ENCODE measurements at places on chromosomes 6 and 20.
A peak's percentile ranks its signal among the peaks of the same experiment; 100 is the strongest.

GRCh38 chr6:25223490-25223991, 55.6 kb upstream of the CARMIL1 start:
- peak; percentile 56 for DNase-seq

GRCh38 chr6:154440022-154440421, 70.5 kb downstream of the CNKSR3 start:
- DNase-seq = no peak

- DNase-seq = no peak
These were observed 82.0 kb upstream of the ID4 start for GRCh38 chr6:19755181-19755580.

- no peak for DNase-seq
These were observed 100.3 kb downstream of the LIN28B start for GRCh38 chr6:105057160-105057559.

DNA sequence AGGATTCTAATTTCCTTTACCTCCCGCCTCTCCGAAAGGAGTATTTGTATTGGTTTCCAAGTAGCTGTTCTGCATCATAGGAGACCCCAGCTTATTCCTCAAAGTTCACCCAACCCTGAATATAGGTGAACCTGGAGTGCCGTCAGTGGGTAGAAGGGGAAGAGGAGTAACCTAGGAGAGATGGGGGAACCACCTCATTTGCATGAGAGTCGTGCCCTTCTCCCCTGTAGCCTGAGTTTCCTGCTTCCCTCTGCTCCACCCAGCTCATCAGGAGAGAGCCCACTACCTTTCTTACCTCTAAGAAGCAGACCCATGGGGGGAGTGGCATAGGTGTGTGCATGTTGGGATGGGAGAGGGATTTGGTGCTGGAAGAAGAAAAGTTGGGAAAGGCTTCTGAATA, 17.3 kb upstream of the WFDC2 start:
- peak; percentile 58 for DNase-seq

- no peak for DNase-seq
These were observed 6.9 kb downstream of the VGLL2 start for GRCh38 chr6:117272032-117272866.

DNA sequence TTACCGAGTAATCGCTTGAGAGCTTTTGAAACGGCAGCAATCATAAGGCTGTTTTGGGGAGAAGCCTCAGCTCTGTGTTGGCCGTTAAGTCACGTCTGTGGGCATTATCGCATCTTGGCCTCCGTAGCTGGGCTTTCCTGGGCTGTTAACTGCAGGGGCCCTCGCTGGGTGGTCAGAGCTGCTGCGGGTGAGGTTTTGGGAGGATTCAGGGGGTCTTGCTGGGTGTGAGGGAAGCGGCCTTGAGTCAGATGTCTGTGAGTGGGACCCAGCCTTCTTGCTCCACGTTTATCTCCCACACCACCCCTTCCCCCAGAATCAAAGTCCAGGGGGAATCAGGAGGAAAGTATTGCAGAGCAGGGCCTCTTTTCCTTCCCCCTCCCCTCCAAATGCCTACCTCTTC, 3.2 kb upstream of the APCDD1L start:
- DNase-seq = no peak

- DNase-seq = no peak
These were observed 310.4 kb upstream of the SUPT3H start for GRCh38 chr6:45688180-45688579.

- DNase-seq = no peak
These were observed 19.2 kb upstream of the LMBRD1 start for GRCh38 chr6:69816026-69816425.

DNA sequence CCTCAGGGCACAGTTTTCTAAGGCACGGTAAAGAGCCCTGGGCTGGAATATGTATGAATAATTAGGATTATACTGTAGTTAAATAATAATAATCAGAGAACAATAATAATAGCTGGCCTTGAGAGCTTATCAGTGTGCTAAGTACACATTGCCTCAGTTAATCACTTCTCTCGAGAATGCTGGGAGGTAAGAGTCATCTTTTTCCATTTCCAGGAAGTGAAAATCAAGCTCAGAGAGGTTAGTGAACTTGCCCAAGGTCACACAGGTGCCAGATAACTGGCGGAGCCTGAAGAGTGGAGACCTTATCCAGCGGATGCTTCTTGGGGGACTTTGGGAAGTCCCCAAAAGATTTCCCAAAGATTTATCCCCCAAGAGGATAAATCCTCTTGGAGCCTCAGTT, 19.4 kb upstream of the CBFA2T2 start:
- DNase-seq = no peak

- DNase-seq = peak; percentile 46
These were observed 59.5 kb upstream of the RNF144B start for GRCh38 chr6:18327626-18328025.

- no peak for DNase-seq
These were observed 83.6 kb downstream of the PLEKHG1 start for GRCh38 chr6:150683320-150683719.

- no peak for DNase-seq
These were observed 4.9 kb downstream of the PLCG1 start for GRCh38 chr20:41142245-41142644.

DNA sequence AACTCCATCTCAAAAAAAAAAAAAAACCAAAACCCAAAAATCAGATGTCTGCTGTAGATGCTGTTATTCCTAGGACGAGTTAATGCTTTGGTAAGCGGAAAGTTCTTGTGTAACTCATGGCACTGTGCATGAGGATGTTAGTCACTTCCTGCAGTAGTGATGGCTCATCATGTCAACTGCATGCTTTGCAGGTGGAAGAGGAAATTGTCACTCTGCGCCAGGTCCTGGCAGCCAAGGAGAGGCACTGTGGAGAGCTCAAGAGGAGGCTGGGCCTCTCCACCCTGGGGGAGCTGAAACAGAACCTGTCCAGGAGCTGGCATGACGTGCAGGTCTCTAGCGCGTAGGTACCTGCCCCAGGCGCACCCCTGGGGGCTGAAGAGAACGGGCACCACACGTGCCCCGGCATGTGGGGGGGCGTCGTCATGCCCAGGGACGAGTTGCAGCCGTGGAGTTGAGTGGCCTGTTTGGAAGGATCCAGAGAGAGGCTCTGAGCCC, 8.5 kb downstream of the TPD52L2 start:
- DNase-seq = peak; percentile 97

GRCh38 chr6:32416036-32416435, 9.1 kb upstream of the BTNL2 start:
- DNase-seq = no peak

DNA sequence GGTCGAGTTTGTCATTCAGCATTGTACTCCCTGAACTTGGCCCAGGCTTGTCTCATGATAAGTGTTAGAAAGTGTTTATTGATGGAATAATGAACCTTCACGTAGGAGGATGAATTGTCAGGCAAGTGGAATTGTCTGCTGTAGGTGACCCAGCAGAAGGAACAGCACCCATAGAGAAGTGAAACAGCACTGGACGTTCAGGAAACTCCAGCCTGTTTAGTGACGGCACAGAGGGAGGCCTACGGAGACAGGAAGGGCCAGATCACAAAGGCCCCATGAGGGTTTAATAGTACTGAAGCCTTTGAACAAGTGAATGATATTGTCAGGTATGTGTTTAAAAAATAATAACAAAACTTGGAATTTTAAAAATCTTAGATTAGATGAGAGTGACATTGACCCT, 2.9 kb downstream of the STX11 start:
- peak; percentile 87 for DNase-seq

- no peak for DNase-seq
These were observed 88.4 kb upstream of the ESR1 start for GRCh38 chr6:151719070-151719469.

- DNase-seq = no peak
These were observed 94.4 kb upstream of the CD93 start for GRCh38 chr20:23180451-23180921.

DNA sequence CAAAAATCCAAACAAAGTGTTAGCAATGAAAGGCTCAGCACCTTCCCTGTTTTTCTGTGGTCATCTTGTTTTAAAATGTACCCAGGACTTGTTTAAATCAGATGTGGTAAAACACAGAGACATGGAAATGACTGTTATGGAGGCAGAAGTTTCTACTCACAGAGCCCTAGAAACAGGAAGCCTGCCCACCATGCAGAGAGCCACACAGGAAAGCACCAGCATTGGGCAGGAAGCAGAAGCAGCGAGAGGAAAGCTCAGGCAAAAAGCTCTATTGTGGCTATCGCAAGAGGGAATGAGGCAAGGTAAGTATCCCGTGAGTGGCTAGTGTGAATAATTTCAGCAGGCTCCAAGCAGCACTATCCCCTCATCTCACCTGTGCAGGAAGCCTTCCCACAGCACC, 42.8 kb downstream of the GPR6 start:
- peak; percentile 18 for DNase-seq

- DNase-seq = no peak
These were observed 38.7 kb downstream of the ZBTB2 start for GRCh38 chr6:151352410-151353396.

- DNase-seq = no peak
These were observed 118.4 kb downstream of the MYLK4 start for GRCh38 chr6:2632368-2632767.
